ENCODE measurements at places on chromosomes 1 and 21. TPM values are rescaled to one million over a fixed set of nuclear protein-coding genes. Genes with fewer than 3 reads are reported as not detected.

SV2A gene
- 19.4 TPM for total RNA-seq

AHDC1 gene
- total RNA-seq, result 15.1 TPM

ASCL5 gene
- not detected for total RNA-seq

TLR5 gene
- not detected for total RNA-seq

HEYL gene
- total RNA-seq, result not detected

AQP10 gene
- not detected for total RNA-seq

FAF1 gene
- total RNA-seq, result 84.1 TPM

GPR3 gene
- not detected for total RNA-seq

SCMH1 gene
- 18.6 TPM for total RNA-seq

LIN28A gene
- not detected for total RNA-seq

ACTL8 gene
- not detected for total RNA-seq

ZMYM4 gene
- total RNA-seq, result 39.0 TPM

LRRC38 gene
- not detected for total RNA-seq

KIF21B gene
- total RNA-seq, result under 0.01 TPM

OR10R2 gene
- total RNA-seq, result not detected

IL12RB2 gene
- not detected for total RNA-seq

RPL22 gene
- total RNA-seq, result 139 TPM

PKLR gene
- not detected for total RNA-seq

ACOT11 gene
- 7.6 TPM for total RNA-seq

PRMT6 gene
- 16.7 TPM for total RNA-seq

PALMD gene
- 2.0 TPM for total RNA-seq

C1orf141 gene
- total RNA-seq, result not detected

OR2L3 gene
- total RNA-seq, result not detected

TRIM58 gene
- total RNA-seq, result under 0.01 TPM

MTF1 gene
- total RNA-seq, result 4.0 TPM

GUCA2B gene
- total RNA-seq, result not detected

TBX15 gene
- total RNA-seq, result not detected

CD2 gene
- under 0.01 TPM for total RNA-seq

Data from smooth muscle cell of trachea (primary cell).